ENCODE measurements at places on chromosomes 6 and 20.

DNA sequence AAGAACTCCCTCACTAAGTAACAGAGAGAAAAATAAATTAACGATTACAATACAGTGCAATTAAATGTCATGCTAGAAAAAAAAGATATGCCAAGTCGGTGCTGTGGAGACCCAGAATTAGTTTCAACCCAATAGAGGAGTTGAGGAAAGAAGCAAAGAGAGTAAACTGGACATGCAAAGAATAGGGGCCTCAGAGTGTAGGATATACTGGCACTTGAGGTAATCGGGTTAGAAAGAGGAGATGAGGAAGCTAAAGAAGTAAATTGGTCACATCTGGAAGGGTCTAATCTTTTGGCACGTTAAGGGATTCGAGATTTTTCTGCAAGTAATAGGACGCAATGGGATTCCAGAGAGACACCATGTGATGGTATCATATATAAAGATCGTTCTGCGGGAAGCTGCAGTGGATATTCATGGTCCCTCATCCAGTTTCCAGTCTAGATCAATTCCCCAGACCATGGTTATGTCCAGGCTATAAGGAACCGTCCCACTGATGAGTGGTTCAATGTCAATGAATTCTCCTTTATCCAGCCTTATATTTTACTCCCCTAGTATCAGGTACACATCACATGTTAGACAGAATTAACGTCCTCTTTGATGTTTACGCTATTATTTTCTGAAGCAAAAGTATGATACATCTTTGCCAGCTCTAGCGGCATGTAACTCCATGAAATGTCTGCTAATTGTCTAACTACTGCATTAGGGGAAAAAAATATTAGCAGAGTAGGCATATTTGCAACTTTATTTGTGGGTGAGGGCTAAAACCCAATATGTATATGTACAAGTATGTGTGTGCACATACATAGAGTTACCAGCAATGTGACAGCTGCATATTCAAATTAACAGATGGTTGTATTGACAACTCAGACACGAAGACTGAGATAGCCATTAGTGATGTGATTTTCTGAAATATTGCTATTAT lies 1.1 kb upstream of the TBC1D32 start:
- no peak for DNase-seq

- no peak for DNase-seq
Observed at GRCh38 chr6:161038229-161039031, 46.9 kb downstream of the MAP3K4 start.

GRCh38 chr6:107786709-107787588 lies 37.2 kb downstream of the SCML4 start:
- DNase-seq = no peak

DNA sequence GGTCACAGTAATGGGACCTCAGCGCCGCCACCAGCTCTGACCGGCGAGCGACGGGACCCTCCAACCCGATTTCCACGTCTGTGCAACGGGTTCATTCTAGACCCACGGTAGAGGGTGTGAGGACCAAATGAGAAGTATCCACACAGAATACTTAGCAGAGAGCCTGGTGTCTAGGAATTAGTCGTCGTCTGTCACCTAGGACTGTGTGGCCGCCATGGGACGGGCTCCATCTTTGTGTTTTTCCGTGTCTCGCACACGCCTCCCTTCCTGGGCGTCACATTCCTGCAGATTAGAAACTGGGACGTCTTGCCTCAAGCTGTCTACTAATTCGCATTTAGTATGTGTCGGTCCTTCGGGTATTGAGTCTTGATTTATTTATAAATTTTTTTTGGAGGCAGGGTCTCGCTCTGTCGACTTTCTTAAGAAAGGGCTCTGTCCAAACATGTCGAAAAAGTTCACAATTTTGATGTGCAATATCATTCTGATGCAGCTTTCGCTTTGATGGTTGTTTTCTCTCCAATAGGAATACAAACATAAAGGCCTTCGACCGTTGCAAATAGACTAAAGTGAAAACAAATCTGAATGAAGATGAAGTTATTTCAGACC lies 563 bp downstream of the MGME1 start:
- DNase-seq = no peak

DNA sequence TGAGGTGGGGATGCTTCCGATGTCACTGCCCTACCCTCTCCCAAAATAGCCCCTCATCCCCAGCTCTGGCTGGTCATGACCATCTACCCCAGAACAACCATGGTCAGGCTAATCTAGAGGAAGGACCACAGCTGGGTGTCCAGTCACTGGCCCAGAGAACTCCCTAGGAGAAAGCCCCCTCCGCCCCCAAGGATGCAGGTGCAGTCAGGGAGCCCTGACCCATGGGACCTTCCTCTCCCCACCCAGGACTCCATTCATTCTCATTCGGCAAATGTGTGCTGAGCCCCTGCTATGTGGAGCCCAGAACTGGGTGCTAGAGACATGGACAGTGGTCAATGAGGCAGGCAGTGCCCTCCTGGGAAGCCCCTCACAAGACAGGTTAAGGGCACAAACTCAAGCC lies 60.5 kb downstream of the JPH2 start:
- no peak for DNase-seq

DNA sequence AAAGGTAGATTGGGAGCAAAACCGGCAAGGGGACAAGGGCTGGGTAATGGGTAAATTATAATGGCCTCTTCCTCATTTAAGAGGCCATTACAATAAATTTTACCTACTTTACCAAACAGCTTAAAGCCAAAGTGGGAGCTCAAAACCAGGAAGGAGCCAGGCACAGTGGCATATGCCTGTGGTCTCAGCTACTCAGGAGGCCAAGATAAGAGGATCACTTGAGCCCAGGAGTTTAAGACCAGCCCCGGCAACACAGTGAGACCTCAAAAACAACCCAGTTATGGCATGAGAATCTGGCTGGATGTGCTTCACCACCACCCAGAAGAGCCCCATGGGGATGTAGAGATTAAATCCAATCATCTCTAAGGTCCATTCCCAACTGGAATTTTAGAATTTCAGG lies 52.9 kb upstream of the TAF8 start:
- no peak for DNase-seq

DNA sequence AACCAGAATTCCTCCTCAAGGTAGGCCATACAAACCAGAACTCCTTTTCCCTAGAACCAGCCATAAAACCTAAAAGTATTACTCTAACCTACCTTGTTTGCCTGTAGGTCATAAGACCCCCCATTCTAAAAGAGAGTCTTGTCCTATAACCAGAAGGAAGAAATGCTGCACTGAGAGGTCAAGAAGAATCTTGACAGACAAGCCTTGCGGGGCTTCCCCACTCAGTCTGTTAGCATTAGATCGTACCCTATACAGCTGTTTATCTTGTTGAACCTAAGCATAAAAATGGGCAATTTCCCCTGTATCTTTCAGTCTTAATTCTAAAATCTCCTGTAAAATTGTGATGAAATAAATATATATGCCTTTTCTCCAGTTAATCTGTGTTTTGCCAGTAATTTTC lies 52.3 kb upstream of the HFE start:
- DNase-seq = no peak

- DNase-seq = no peak
Observed at GRCh38 chr6:42211726-42212125, 5.9 kb downstream of the MRPS10 start.

- DNase-seq = no peak
Observed at GRCh38 chr6:5786321-5786968, 220.3 kb downstream of the NRN1 start.

- DNase-seq = no peak
Observed at GRCh38 chr20:48847498-48848205, 19.9 kb upstream of the PREX1 start.

- DNase-seq = no peak
Observed at GRCh38 chr6:130962966-130963365, 100.1 kb downstream of the EPB41L2 start.

DNA sequence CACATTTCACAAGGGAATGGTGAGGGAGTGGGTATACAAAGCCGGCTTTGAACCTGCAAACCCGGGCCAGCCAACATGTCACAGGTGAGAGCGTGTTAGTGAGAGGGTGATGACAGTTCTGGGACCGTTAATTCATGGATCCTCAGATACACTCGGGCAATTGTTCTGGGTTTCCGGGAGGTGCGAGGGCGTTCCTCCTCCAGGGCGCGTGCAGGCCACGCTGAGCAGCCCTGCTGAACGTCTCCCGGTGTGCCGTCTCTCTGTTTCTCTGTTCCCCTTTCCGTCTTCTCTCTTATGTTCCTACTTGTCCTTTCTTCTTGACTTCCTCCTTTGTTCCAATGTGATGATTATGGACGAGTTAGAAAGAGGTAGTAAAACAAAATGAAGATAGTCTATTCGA lies 130.0 kb upstream of the GMDS start:
- no peak for DNase-seq

GRCh38 chr6:74936886-74937285 lies 269.0 kb downstream of the COL12A1 start:
- no peak for DNase-seq

GRCh38 chr6:9140172-9140571 lies 704.8 kb upstream of the SLC35B3 start:
- no peak for DNase-seq
